ENCODE measurements at places on chromosomes 4 and X.

DNA sequence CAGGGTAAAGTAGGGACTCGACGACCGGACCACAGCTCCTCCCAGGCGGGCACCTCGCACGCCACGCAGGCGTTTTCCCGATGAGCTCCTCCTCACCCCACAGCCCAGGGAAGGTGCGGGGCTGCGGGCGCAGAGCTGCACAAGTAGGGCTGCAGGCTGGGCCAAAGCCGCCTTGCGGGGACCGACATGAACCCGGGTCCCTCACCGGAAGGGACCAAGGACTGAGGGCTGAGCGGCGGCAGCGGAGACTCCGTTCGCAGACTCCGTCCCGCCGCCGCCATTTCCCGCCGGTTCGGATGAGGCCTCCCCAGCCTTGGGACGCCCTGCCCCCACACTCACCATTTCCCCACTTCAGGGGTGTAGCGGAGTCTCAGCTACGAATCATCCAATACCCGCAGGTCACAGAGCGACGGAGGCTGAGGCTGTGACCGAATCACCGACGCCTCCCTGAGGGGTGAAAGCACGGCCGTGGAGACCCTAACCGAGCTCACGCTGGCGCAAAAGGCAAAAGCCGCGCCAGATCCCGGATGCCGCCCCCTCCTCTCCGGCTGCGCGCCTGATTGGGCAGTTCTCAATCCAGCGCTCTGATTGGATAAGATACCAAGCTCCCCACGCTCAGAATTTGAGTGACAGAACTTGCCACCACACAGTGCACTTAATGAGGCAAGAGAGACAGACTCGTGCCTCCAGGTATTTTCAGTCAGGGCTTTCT lies at the start of gene ZNF732:
TSS of gene ZNF732 (minus strand) at position 506 of the 712 bp plus-strand sequence. CDS start at position 342, 164 bp downstream.
- DNase-seq, result no peak

- DNase-seq, result no peak
Measured at GRCh38 chrX:9682861-9683260, 82.8 kb downstream of the GPR143 start.

DNA sequence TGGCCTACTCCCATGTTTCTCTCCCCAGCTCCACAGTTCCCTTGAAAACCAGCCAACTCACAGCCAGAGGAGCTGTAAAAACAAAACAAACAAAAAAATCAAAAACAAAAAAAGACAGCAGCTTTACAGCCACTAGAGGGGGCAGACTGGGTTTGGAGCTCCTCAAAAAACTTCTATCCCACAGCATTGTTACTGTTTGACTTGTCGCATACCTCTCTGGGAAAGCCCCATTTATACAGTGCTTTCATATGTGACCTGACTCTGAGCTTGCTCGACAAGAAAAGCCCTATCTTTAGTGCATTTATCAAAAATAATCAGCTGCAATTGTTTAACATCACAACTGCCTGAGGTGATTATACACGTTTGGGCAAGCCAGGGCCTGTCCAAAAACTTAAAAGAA lies 21.6 kb downstream of the TSPAN6 start:
- DNase-seq, result no peak

DNA sequence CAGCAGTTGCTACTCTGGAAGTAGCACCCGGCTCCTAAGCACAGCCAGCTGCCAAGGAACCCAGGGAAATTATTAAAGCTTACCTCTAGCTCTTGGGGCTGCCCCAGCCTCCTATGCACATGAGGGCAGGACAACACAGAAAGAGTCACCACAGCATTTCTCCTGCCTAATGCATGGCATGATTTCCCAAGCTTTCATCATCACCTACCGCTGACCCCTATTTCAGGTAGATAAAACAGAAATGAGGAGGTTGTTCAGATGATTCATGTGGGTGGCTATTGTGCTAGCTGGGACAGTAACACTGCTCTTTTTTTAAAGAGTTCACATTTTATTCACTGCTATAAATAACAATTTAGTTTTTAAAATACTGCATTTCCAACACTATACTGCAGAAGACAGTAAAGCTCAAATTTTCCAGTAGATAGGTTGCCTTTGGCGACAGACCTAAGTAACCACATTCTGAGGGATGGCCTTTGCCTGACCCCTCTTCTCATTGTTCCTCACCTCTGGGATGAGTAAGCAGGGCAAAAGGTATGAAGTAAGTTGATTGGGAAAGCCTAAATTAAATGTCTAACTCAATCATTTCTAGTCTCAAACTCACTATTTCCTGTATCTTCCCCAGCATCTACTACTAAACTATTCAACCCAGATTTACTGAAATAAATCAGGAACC lies 16.7 kb downstream of the CASK start:
- DNase-seq, result no peak

GRCh38 chrX:44698357-44698756 lies 145.5 kb upstream of the DUSP21 start:
- DNase-seq, result no peak

DNA sequence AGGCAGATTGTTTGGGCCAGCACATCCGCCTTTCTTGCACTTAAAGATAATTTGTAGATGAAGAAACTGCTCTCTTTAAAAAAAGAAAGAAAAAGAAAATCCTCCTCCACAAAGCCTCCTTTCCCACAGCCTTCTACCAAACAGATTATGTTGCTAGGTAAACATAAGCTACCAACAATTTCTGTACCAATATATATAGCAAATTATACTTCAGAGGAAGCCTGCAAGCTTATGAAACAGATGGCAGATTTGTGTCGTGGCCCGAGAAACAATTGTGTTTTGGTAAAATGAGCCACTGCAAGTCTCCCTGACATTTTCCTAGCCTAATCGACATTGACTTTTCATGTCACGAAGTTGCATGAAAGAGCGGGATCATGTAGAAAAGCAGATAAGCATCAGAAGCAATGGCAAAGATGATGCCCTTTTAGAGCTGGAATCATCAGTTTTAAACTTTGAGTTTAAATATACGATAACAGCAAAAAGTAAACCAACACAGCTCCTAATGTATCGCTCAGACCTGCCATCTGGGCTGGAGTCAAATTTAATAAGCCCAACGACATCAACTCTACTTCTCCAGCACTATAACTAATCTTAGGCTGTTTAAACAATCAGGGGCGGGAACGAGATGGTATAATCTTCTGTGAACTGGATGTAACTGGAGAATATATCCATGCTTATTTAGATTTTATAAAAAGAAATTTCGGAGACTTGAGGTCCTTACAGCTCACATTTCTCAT lies 94.9 kb upstream of the PLAC1 start:
- DNase-seq, result no peak
